IMR-90 (cell line): ENCODE measurements at places on chromosomes 7 and 10.

DNA sequence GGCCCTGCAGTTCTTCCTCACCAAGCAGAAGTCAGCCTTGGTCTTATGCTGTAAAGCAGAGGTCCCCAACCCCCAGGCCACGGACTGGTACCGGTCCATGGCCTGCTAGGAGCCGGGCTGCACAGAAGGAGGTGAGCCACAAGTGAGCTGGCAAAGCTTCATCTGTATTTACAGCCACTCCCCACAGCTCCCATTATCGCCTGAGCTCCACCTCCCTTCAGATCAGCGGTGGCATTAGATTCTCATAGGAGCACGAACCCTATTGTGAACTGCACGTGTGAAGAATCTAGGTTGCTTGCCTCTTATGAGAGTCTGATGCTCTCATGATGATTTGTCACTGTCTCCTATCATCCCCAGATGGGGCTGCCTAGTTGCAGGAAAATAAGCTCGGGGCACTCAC is 87.6 kb upstream of the NEBL start:
- no peak overlapping the region for H3K27ac ChIP-seq
- no peaks in the 10 kb centered on the region for H3K27me3 ChIP-seq
- no peaks in the 10 kb centered on the region for H3K36me3 ChIP-seq
- no peaks in the 10 kb centered on the region for H3K4me1 ChIP-seq
- DNase-seq, result no peak
- H3K4me3 ChIP-seq, result no peak overlapping the region

DNA sequence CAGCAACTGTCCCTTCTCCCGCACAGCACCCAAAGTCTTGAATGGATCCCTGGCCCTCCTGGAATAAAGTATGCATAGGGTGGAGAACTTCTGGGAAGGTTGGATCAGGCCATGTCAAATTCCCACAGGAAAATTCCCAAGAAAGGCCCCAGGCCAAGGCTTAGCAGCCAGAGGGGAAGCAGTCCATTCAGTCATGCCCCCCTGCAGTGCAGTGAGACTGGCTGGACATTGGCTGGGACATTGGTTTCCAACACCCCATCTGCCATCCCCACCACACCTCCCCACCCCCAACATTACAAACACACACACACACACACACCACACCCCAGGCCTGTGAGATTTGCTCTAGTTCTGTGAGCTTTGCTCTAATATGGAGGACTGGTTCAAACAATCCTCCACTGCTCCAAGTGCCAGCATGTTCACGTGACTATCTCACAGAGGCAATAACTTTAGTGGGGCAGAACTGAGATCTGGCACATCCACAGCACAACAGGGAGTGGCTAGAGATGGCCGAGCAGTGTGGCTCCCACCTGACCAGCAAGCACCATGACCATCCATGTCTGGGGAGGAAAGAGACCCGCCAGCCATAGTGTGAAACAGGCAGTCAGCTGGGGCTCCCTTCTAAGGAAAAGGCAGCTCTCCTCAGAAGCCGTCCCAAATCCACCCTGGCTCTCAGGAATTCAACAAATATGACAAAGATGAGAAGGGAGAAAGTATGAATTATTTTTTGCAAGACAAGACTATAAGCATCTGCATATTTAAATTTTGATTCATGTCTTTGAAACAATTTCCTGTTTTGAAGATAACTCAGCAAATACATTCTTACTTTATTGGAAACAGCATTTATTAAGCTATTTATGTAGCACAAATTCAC is 6.7 kb upstream of the FAM170B start:
- no peaks in the 10 kb centered on the region for H3K36me3 ChIP-seq
- no peak for DNase-seq
- peaks cover 51% of the 10 kb centered on the region for H3K4me1 ChIP-seq
- 0 out of 2 replicates have a peak, but pooled peaks cover 3% of the 10 kb centered on the region for H3K27me3 ChIP-seq
- H3K4me3 ChIP-seq, result no peak overlapping the region
- H3K27ac ChIP-seq, result peak overlapping the region; percentile 82

GRCh38 chr10:97974526-97975525 is 55.6 kb downstream of the CRTAC1 start:
- no peak overlapping the region for H3K27ac ChIP-seq
- no peaks in the 10 kb centered on the region for H3K36me3 ChIP-seq
- H3K27me3 ChIP-seq, result peaks cover 27% of the 10 kb centered on the region
- no peaks in the 10 kb centered on the region for H3K4me1 ChIP-seq
- H3K4me3 ChIP-seq, result no peak overlapping the region
- no peak for DNase-seq

DNA sequence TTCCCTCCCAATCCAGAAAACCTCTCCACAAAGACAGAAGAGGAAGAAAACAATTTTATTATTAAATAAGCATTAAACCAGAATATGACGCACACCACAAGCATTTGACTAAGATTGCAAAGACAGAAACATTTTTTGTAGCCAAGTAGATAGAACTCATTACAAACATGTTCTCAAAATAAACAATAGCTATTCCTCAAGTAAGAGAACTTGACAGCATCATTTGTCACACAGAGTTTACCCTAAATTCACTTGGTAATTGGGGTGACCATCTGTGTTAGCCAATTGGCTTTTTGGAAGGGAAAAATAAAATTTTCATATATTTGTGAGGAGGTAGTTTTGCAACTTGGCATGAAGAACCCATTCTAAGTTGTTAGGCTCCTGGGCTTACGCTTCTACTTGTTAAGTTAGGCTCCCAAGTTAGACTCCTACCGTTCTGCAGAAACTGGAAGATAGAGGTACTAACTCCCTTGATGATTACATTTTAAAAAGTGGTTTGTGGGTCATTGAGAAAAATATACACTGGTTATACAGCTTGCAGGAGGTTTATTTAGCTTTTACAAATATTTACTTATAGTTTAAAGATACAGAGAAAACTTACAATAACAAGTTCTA is 618.6 kb upstream of the CNTNAP2 start:
- H3K4me3 ChIP-seq, result no peak overlapping the region
- no peaks in the 10 kb centered on the region for H3K36me3 ChIP-seq
- H3K27ac ChIP-seq, result no peak overlapping the region
- no peak for DNase-seq

DNA sequence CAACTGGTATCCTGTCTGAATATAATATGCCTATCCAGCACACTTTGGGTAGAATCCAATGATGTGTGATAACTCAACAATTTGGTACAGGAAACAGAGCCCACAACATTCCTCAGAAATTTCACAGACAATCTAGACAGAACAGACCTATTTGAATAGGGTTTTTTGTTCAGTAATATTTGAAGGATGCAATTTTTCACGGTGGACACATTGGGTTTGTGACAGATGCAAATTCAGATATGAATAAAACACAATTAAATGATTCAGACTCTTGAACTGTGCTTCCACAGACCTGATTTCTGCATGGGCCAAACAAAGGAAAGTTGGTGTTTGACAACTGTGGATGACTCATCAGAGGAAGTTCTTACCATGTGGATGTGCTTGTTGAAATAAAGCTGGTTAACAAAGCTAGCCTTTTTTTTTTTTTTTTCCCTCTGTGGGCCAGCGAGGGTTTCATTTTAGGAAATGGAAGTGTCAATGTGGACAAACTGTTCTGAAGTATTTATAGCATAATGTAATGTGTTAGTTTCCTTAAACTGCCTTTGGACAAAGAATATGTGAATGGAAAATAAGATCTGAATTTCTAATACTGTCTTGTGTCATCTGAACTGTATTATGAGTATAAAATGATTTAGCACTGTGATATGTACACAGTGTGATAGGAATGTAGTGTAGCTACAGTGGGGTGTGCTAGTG is 43.2 kb upstream of the FAM133B start:
- peaks cover 6% of the 10 kb centered on the region for H3K36me3 ChIP-seq
- H3K4me1 ChIP-seq, result peaks cover 6% of the 10 kb centered on the region
- DNase-seq, result peak; percentile 94
- no peak overlapping the region for H3K27ac ChIP-seq
